GM18507 (cell line): ENCODE measurements at places on chromosomes 6 and 20.

DNA sequence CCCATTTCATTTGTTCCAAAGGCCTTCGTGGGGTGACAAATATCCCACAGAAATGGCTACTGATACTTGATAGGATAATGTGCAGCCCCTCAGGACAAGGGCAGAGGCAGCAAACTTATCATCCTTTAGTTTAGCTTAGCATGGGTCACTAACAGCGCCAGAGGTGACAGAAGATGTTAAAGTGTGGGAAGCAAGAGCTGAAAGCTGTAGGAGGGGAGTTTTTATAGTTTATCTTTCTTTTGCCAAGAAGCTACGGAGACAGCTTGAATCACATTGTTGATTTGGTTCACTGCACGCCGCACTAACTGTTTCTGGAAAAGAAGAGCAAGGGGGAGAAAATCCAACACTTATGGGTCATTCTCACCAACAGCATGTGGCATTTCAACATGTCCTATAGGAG, 773.9 kb upstream of the MMS22L start:
- no peak for DNase-seq

DNA sequence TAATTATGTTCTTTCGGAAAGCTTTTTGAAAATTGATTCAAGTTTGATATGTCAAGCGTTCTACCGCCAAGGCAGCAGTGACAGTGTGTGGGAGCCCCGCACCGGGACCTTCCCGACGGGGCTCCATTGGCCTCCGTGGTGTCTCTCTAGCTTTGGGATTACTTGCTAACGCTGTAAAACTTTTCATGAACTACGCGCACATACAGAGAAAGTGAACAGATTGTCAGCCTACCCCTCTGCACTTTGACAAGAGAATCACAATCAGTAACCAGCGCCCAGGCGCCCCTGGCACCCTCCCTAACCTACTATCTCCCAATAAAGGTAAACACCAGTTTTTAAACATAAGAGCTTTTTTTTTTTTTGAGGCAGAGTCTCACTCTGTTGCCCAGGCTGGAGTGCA, 274.8 kb downstream of the CDH4 start:
- DNase-seq: no peak

- no peak for DNase-seq
Observed at GRCh38 chr6:29825848-29826247, 1.8 kb upstream of the HLA-G start.

GRCh38 chr6:12065321-12066140, 53.4 kb downstream of the HIVEP1 start:
- DNase-seq: no peak

DNA sequence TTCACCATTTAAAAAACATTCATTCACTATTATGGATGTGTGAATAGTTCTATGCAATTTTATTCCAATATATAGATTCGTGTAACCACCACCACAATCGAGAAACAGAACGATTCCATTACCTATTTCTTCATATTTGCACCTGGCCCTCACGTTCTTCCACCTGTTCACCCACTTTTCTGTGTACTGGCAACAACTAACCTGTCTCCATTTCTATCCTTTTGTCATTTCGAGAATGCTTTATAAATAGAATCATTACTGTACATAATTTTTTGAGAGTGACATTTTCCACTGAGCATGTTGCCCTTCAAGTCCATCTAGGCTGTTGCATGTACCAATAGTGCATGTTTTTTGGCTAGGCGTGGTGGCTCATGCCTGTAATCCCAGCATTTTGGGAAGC, 23.2 kb upstream of the STX11 start:
- DNase-seq: no peak

DNA sequence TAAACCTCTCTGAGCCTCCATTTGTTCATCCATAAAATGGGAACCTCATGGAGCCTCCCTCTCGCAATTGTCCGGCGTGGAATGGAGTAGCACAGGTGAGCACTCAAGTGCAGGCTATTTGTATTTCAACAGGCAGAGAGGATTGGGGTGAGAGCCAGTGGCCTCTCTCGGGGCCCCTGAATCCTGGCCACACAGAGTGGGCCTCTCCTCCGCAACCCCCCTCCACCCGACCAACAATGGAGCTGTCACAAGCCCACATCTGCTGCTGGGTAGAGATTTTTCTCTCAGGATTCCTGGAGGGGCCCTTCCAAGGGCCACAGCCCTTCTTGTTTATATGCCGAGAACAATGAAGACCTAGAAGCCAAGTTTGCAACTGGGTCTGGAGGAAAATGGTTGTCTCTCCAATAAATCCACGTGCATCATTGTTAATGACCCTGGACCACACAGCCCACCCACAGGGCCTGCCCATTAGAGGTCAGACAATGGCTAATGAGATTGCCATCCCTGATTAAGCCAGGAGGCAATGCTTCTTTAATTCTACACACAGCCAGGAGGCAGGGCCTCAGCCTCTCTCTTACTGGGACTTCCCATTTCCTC, 233.0 kb downstream of the ANKRD60 start:
- DNase-seq: no peak

DNA sequence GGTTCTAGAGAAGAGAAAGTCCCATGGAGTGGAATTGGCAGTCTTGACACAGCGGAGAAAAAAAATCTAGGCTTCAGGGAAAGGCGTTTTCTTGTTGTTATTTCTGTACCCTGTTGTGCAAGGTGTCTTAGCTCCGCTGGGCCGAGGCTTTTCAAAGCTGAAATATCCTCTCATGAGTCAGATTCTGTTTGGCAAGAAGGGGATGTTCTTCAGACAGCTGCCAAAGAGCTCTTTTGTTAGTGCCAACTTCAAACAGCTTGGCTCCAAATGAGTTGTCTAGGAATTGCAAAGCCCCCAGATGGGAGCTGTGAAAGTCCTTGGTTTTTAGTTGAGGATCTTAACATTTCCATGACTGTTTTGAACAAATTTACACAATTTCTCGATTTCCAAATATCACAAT, 45.6 kb downstream of the LRRN4 start:
- DNase-seq: no peak

GRCh38 chr6:37279366-37280134, 21.6 kb upstream of the TMEM217 start:
- no peak for DNase-seq

- DNase-seq: no peak
Observed at GRCh38 chr6:151109361-151109760, 130.4 kb upstream of the AKAP12 start.

DNA sequence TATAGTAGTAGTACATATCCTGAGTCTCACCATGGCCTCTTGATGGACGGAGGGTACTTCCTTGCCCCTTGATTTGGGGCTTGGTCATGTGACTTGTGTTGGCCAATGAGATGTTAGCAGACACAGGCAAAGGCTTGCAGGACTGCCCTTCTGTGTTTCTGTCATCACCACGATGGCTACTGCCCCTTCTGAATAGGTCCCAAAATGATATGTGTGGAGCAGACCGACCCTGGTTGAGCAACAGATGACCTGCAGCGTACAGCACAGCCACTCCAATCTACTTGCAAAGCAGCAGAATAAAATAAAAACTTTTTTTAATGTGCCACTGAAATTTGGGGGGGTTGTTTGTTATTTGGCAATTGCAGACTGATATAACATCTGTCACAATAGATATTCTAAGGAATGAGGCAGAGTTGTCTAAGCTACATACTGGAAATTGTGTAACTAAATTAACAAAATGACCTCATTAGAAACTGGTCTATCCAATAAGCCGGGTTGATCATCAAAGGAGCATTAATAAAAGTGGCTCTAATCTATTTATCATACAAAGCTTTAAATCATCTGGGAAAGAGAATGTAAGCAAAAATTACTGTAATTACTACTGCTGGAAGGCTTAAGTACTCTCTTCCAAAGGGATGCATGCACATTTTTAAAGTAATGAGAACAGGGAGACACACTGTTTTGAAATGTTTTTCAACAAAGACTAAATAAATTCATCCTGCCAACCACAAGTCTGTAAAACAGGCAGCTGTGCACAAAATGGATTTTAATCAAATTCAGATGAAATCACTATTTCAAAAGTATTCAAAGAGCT, 209.5 kb downstream of the KIF16B start:
- no peak for DNase-seq

DNA sequence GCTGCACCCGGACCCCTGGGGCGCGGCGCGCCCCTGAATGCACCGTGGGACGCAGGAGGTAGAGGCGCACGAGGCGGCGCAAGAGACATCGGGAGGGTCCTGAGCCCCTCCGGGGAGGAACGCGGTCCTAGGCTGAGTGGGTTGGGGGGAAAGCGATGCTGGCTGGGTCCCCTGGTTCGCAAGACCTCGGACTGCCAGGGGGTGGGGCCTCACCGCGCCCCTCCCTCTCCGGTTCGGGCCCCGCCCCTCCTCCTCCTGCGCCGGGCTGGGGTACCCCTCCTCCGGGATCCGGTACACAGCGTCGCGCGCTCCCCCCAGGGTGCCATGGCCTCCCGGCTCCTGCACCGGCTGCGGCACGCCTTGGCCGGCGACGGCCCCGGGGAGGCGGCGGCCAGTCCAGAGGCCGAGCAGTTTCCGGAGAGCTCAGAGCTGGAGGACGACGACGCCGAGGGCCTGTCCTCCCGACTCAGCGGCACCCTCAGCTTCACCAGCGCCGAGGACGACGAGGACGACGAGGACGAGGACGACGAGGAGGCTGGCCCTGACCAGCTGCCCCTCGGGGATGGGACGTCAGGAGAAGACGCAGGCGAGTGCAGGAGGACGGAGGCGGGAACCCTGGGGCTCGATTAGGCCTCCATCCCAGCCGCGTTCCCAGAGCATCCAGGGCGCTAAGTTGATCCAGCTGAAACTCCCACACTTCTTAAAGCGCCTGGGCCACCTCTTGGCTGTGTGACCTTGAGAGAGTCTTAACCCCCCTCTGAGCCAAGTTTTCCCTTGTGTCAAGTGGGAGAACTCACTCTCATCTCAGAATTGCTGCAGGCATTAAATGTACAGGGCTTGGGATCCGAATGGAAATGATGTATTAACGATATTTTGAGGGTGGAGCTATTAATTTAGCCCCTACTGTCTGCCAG, 541 bp downstream of the SNX21 start:
- no peak for DNase-seq

DNA sequence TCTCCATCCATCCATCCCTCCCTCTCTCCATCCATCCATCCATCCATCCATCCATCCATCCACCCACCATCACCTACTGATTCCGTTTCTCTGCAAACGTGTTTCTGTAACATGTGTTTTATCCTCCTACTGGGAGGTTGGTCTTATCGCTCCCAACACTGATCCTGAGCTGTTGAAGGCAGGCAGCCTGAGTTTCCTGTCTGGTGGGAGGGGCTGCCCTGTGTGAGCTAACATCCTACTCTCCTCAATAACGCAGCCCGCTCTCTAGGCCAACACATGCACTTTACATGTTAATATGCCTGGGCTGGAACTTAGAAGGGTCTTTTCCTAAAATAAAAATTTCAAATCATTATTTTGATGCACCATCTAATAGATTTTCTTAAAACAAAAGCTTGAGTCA, 126.5 kb downstream of the WDR27 start:
- DNase-seq: no peak

DNA sequence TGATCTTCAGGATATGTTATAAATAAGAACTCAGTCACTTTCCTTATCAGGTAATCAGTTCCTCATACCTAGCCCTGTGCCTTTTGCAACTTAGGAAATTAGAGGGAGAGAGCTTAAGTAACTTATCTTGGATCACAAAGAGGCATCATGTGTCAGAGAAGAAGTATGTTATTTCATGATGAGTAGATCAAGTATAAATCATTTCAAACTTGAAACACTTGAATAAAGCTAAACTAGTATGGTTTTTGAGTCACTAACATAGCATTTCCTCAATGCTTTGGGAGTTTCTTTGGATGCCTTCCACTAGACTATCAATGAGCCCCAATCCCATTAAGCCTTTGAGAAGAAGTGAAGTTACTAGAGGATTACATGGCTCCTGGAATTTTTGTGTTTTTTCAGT, 102.6 kb upstream of the TNFAIP3 start:
- DNase-seq: no peak

DNA sequence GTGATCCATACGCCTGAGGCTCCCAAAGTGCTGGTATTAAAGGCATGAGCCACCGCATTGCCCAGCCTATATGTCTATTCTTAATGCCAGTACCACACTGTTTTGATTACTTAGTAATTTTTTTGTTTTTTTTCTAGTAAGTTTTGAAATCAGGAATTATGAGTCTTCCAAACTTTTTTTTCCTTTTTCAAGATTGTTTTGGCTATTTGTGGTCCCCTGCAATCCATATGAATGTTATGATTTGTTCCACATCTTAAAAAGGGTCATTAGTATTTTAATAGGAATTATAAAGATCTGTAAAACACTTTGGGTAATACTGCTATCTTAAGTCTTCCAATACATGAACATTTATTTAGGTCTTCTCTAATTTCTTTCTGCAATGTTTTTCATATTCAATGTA, 6.8 kb upstream of the POPDC3 start:
- no peak for DNase-seq

DNA sequence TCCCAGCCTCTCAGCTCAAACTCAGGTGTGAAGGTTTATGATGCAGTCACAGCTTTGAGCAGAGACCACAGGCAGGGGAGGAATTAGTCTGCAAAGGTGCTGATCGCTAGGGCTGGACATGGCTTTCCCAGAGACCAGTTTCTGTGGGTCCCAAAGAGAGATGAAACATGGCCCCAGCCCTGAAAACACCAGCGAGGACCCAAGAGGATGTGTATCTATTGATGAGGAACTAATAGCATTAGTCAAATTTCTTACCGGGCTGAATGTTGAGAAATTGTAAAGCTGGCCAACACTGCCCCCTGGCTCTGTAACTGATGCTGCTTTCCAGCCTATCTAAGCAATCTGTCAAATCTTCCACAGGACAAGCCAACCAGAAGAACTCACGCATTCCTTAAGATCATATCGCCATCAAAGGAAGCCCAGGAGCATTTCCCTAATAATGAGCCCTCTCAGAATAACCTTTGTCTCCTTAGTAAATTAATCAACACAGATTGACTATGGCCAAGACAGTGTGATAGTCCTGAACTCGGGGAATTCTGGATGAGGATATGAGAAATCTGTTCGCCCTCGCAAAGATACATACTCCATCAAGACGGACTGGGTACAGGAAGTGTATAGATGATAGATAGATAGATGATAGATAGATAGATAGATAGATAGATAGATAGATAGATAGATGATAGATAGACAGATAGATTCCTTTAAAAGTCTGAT, 7.8 kb upstream of the ACSS1 start:
- DNase-seq: no peak

DNA sequence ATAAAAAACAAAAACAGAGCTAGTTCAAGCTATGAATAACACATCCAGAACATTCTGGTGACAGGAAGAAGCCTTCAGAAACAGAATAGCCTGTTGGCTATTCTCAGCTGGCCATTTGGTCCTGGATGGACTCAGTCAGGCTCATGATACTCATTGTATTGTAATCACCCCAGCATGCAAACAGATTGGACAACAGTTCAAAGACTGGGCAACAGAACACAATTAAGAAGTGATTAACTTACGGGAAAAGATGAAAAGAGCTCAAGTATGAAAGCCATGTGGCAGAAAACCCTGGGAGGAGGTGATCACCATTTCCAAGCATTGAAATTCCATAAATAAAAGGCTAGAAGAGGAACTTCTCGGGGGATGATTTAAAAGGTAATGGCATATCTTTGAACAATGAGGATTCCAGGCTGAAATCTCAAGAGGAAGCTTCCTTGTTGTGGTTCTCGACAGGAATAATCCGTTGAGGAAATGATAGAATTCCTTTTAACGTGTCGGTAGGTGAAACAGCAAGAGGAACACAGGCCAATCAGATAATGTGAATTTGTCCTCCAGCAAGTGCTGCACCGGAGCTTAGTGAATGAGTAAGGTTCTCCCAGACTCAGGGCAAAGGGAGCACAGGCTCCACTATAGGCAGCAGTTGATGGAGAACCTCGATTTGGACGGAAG, 172.4 kb downstream of the BCAS1 start:
- DNase-seq: no peak

GRCh38 chr6:28258877-28259777, at the start of gene NKAPL:
NKAPL (plus strand) TSS chr6:28259297; CDS start chr6:28259372, 75 bp downstream.
- no peak for DNase-seq
